ENCODE measurements at places on chromosomes 5 and 9. TPM values are rescaled to one million over a fixed set of nuclear protein-coding genes. Genes with fewer than 3 reads are reported as not detected.

GRCh38 chr9:14935964-14936363 is 25.7 kb upstream of the FREM1 start:
- DNase-seq = no peak

DNA sequence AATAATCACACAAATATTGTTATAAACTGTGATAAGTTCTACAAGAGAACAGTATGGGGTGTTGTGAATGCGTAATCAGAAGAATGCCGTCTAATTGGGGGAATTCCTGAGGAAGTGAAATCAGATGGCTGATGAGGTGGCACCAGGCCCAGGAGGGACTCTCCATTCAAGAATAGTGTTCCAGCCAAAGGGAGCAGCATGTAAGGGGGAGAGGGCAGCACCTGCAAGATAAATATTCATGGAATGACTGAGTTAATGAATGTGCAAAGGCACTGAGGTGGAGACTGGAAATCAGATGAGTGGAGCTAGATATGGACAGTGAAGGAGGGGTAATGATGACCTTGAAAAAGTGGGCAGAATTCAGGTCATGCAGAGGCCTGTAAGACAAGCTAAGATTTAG is 250.6 kb downstream of the ARRDC3 start:
- DNase-seq = peak; percentile 21

The PCDHGB7 gene
- total RNA-seq = 0.17 TPM

DNA sequence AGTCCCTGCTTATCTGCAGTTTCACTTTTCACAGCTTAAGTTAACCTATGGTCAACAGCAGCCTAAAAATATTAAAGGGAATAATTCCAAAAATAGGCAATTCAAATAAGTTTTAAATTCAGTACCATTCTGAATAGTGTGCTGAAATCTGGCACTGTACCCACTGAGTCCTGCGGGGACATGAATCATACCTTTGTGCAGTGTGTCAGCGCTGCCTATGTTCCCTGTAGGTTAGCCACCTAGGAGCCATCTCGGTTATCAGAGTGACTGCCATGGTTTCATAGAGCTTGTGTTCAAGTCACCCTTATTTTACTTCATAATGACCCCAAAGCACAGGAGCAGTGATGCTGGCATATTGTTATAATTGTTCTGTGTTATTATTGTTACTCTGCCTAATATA is 139.9 kb downstream of the GPBP1 start:
- no peak for DNase-seq

DNA sequence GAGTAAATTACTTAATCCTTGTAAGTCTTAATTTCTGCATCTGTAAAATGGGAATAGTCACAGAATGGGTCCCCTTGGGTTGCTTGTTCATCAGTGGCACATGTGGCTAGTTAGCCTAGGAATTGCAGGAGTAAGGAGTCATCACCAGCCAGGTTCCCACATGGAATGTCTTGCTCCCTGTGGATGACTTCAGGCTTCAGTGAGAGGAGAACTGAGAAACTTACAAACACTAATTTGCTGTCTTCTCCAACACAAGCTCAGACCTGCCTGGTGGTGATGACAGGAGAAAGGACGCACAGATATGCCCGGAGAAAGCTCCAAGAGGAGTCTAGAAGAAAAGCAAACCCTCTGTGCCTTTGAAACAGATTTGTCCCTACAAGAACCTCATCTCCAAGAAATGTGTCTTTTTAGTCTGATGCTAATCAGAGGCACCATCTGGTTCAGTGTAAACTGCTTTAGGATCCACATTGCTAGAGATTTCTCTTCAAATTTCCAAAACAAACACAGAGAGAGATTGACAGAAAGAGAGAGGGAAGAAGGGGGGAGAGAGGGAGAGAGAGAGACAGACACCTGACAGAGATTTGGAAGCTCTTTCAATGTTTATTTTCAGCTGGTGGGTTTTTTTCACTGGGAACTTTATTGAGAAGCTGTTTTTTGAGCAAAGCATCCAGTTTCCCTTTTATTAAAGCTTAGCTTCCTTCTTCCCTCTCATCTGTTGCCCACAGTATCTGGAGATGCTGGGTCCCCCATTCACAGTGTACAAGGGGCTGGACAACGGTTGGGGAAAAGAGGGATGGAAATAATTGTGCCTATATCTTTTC is 128.3 kb downstream of the DOCK2 start:
- no peak for DNase-seq

- DNase-seq = peak; percentile 59
Observed at GRCh38 chr9:114902786-114903524, 27.4 kb downstream of the TNFSF8 start.

The CTXN3 gene
- not detected for total RNA-seq

DNA sequence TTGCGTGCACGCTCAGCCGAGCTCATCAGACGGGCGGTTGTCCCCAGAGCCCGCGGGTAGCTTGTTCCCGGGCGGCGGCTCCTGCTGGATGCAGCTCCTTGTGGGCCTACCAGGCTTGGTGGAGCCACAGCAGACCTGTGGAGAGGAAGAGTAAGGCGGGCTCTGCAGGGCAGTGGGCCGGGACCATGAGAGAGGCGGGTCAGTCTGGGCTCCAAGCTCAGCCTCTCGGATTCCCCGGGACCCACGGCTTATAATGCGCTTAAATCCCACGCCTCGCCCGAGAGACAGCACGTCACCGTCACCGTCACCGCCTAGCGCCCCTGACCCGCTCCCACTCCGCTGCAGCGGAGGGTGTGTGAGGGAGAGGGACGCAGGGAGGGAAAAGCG is 1.9 kb upstream of the ANKRD18A start:
- DNase-seq = peak; percentile 39

DNA sequence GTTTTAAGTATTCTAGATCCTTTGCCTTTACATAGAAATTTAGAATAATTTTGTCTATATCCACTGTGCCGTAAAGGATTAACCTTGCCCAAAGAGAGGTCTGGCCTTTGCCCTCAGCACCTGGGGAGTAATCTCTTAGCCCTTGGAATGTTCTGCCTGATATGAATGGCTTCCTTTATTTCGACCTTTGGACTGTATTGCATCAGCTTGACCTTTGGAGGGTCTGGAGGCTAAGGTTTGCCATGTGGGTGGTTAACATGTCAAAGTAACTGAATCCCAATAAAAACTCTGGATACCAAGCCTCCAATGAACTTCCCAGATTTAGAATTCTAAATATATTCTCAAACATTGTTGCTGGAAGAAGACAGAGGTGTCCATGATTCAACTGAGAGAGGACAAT is 54.7 kb downstream of the NR2F1 start:
- DNase-seq = no peak

DNA sequence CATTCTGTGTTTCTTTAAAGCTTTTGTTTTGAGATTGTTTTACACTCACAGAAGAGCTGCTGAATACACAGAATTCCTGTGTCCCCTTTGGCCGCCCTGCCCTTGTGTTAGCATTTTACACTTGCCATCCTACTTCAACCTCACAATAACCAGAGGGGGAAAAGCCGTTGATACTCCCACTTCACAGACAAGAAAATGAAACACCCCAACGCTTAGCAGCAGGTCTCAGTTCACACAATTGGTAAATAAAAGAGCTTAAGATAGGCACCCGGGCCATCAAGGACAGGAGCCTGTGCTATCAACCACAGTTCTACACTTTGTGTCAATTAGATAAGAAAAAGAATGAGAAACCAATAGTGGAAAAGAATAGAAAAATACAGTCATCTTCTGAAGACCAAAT is 178.0 kb downstream of the SYK start:
- no peak for DNase-seq

The TNFAIP8 gene
- total RNA-seq = 52.8 TPM

The SPATA9 gene
- total RNA-seq = 1.5 TPM

GRCh38 chr5:91042936-91043255 is 340.2 kb downstream of the ARRDC3 start:
- no peak for DNase-seq

The CATSPER3 gene
- total RNA-seq = 0.06 TPM

DNA sequence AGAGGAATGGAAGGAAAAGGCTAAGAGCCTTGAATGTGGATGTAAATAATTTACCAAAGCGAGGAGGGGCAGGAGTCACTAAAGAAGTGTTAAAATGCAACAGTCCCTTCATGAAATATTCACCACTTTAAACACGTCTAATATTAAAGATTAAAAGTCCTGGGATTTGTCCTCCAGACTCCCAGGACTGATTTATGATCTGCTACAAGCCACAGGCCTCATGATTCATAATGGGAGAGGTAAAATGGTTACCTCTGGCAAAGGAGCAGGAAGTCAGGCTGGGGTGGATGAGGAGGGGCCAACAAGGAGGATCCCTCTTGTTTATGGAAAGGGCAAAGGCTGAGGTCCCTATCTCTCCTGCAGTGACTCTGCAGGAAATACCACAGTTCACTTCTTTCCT is 292.4 kb downstream of the TRIM32 start:
- peak; percentile 23 for DNase-seq

The ARL10 gene
- total RNA-seq = 1.6 TPM

DNA sequence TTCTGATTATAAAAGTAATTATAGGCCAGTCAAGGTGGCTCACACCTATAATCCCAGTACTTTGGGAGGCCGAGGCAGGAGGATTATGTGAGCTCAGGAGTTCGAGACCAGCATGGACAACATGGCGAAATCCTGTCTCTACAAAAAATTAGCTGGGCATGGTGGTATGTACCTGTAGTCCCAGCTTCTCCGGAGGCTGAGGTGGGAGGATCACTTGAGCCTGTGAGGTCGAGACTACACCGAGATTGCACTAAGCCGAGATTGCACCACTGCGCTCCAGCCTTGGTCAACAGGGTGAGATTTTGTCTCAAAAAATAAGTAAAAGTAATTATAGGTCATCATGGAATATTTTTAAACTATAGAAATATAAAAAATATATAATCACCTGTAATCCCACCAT is 18.1 kb downstream of the IRF1 start:
- no peak for DNase-seq

DNA sequence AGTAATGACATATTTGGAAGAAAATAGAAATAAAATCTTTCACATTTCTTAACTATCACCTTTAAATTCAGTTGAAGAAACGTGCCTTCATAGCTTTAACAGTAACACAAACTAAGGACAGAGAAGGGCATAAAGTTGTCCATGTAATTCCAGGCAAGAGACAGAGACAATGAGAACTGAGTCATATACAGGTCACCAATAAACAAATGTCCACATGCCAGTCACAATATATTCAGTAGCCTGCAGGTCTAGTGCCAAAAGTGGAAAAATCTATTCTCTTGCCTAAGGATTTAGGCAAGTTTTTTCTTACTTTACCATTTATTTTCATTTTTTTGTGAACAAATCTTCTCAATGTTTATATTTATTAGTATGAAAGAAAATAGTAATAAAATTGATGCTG is 1711.5 kb upstream of the NUDT12 start:
- DNase-seq = no peak

- peak; percentile 58 for DNase-seq
Observed at GRCh38 chr5:137735555-137736284, at the start of gene KLHL3. Gene KLHL3 (minus strand): TSS chr5:137736089. CDS start chr5:137735646, 443 bp downstream.

The BHMT2 gene
- total RNA-seq = 8.0 TPM

The ALDOB gene
- not detected for total RNA-seq

The SPINK6 gene
- not detected for total RNA-seq

The KIF4B gene
- 0.17 TPM for total RNA-seq

DNA sequence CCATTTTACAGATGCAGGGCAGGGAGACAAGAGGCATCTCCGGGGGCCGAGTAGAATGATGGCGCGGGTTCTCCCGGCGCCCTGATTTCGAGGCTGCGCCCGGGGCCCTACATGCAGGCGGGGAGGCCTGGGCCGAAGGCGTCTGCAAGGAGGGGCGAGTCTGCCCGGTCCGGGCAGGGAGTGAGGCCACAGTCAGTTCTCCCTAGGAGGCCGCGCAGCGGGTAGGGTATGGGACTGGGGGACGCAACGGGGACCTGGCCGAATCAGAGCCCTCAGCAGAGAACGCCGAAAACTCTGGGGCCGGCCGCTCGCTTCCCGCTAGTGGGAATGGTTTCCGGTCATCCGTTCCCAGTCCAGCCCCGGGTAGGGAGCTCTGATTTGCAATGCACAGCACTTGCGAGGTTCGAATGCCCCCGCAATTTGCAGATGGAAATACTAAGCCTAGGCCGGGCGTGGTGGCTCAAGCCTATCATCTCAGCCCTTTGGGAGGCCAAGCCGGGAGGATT is 6.4 kb downstream of the TLX3 start:
- DNase-seq = no peak

GRCh38 chr9:131968632-131969031 is 111.0 kb downstream of the MED27 start:
- no peak for DNase-seq

- DNase-seq = no peak
Observed at GRCh38 chr5:31504529-31504928, 27.4 kb downstream of the DROSHA start.

- DNase-seq = no peak
Observed at GRCh38 chr5:56343988-56344387, 110.9 kb upstream of the ANKRD55 start.

The CCNO gene
- 7.1 TPM for total RNA-seq

DNA sequence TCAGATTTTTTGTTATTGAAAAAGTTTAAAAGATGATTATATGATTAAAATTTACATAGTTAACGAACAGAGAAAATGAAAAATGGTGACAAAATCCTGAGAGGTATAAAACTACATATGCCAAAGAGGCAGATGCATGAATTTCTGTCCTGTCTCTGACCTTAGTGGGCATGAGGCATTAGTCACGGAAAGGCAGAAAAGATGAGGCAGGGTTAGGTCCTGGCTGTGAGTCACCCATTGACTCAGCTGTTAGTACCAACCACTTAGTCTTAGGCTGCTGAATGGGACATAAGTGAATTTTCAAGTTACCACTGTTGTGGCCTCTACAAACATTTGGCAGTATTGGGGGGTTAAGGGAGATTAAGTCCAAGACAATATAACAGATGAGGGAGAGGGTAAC is 33.1 kb downstream of the RASA1 start:
- peak; percentile 94 for DNase-seq

The ABLIM3 gene
- total RNA-seq = 10.6 TPM

- DNase-seq = no peak
Observed at GRCh38 chr5:150224483-150225027, 34.7 kb downstream of the SLC6A7 start.

- DNase-seq = no peak
Observed at GRCh38 chr9:128689293-128689774, 312 bp downstream of the SET start.

DNA sequence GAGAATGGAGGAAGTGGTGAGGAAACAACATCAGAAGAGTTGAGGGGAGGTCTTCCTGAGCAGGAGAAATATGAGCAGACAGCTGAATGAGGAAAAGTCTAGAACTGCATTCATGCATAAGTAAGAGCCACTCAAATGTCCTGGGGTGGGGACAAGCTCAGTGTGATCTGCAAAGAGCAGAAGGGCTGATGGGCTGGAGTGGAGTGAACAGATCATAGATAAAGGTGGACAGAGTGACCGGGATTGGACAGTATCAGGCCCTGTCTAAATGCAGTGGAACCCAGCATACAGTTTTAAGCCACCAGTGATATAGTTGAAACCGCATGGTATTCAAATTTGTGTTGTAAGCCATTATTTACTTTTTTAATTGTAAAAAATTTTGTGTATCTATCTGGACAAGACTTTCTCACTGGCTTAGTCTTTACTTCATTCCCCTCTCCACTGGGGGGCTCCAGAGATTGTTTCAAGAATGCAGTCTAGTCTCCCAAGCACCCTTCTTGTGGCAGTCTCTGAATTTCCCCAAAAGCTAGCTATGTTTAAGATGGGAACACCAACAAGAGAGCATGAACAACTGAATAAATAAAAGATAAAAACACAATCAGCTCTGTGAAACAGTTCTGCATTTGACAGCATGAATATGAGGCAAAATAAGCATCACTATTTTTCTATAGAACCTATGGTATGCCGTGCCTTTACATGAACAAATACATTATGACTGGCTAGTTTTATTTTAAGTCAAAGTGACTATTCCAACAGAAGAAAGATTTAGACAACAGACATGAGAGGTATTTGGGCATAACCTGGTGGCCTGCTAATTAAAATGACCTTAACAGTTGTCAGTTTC is 10.7 kb upstream of the STK32A start:
- DNase-seq = peak; percentile 51

GRCh38 chr9:129464972-129465833 is 155.7 kb downstream of the C9orf50 start:
- peak; percentile 62 for DNase-seq

The MCTP1 gene
- total RNA-seq = 11.3 TPM

Measured in Daoy (cell line).